Endothelial cell (in vitro differentiated cells): ENCODE measurements at places on chromosomes 11 and 22. TPM values are rescaled to one million over a fixed set of nuclear protein-coding genes. Genes with fewer than 3 reads are reported as not detected.

PATE2 gene
- not detected for total RNA-seq

UBXN1 gene
- 137 TPM for total RNA-seq

MEI1 gene
- 0.38 TPM for total RNA-seq

EIF4ENIF1 gene
- 35.7 TPM for total RNA-seq

HEPN1 gene
- total RNA-seq: not detected
